Hematopoietic multipotent progenitor cell treated with erythropoietin and hydrocortisone succinate and interleukin-3 and kit ligand, for 4 days (in vitro differentiated cells): ENCODE measurements at places on chromosomes 2 and 18.

DNA sequence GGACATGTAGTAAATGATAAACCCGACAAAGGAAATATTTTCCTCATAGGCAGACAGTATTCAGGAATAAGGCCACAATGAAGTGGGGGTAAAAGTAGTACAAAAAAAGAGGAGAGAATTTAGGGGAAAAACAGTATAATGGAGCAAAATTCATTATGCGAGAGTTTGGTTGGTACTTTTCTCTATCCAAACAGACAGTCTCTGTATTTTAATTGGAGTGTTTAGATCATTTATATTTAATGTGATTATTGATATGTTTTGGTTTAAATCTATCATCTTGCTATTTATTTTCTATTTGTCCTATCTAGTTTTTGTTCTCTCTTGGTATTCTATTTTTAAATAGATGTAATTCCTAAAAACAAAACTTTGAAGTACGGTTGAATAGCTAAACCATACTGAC, 170.3 kb upstream of the SP5 start:
- DNase-seq = no peak

DNA sequence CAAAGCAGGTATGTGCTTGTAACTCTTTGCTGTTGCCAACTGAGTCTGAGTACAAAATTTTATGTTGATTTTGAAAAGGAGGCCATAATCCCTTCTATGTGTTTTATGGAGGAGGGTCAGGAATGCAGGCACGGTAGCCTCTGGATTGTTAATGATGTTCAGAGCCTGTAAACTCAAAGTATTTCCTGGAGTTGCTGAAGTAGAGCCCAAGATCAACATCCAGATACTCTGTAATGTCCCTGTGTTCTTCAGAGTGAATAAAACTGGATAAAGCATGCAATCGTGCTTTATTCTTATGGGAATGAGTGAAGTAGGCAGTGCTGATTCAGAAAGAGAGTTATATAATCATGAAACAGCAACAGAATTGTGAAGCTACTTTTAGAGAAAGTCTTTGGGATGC, 61.8 kb upstream of the CHRNA1 start:
- DNase-seq = no peak

GRCh38 chr2:99984799-99985515, 157.4 kb downstream of the AFF3 start:
- no peak for DNase-seq

GRCh38 chr2:222864296-222864695, 3.5 kb downstream of the ACSL3 start:
- DNase-seq = no peak

- no peak for DNase-seq
Observed at GRCh38 chr2:6993229-6993640, 76.0 kb downstream of the RNF144A start.

- DNase-seq = peak; percentile 77
Observed at GRCh38 chr2:102442967-102443828, 20.2 kb downstream of the IL18RAP start.

DNA sequence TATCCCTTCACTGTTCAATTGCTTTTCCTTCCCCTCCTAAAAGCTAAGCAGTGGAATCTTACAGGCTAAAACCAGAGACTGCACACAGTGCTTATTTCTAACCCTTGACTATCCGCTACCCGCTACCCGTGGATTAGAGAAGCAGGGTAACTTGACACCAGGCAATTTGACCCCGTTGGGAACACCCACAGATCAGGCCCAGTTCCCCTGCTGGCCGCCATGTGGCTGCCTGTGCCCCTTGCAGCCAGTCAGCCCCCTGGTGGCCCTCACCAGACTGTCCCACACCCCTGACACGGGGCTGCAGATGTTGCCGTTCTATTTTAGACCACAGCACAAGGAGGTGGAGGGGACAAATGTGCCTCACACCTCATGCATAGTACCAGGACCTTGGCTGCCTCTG, 74.8 kb downstream of the TXNL1 start:
- DNase-seq = peak; percentile 30

- no peak for DNase-seq
Observed at GRCh38 chr18:60975420-60975819, 357.8 kb upstream of the CDH20 start.

DNA sequence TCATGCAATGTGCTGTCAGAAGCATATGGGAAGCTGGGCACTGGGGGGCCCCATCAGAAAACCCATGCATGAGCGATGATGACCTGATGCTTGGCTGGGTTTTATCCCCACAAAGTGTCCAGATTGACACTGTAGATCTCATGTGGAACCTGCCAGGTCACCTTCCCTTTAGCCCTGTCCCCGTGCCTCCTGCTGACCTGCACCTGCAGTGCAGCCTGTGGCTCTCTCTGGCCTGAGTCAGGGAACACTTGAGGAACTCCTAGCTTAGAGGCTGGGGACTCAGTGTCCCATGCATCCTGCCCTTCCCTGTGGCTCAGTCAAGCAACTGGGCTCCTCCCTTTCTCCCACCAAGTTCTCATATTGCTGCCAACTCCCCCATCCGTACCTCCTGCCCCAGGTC, 57.7 kb downstream of the PDCL3 start:
- DNase-seq = no peak

DNA sequence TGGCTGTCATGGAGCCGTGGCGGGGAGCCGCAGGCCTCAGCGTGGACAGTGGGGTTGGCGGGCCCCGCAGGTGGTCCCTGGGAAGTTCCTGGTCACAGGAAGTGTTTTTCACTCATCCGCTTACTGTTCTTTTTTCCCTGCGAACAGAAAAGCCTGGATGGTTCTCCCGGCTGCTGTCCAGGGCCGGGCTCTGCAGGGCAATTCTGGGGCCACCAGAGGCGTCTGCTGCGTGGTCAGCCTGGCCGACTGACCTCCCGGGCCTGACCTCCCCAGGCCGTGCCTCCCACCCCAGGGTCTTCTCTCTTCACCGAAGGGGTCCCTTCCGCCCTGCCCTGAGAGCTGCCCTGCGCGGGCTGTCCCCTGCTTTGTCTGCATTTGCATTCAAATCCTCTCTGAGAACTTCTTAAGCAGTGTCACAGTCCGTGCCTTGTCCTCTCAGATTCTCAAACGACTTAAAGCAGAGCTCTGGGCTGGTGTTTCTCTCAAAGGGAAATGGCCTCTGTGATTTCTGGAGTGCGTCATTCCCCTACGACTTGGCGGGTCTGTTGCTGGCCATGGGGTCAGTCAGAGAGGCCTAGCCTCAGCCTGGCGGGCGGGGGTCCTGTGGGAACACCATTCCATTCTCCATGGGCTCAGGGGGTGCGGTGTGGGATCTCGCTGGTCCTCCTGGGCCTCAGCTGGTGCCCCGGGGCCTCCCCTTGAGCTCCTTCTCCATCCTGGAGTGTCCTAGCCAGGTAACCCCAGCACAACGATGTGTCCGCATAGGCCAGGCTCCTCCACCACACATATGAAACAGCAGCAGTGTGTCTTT, 38.3 kb downstream of the KLHL29 start:
- no peak for DNase-seq

DNA sequence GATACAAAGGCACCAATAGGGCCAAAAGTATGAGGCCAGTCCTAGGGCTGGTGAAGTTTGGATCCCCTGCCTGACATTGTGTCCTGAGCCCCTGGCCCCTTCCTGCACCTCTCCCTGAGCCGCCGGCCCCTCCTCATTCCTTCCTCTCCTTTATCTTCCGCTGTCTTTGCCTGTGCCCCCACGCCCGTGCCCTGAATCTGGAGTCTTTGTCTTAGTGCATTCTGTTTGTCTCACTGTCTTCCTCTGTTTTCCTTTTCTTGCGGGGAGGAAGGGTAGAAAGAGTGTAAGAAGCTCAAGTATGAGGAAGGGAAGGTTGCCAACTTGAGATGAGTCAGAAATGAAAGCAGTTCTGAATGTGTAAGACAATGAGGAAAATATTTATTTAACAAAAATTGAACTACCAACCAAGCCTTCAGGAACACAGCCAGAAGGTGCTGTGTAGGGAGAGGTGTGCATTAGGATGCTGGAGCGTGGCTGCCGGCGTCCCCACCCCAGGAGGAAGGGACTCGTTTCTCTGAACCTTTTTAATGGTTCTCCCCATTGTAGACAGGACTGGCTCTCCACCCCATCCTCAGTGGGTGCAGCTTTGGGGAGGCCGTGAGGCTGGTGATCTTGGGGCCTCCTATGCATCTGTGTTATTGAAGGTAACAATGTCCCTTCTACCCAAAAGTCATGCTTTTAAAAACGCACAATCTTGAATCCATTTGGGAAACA, 133.1 kb downstream of the NEDD4L start:
- no peak for DNase-seq

DNA sequence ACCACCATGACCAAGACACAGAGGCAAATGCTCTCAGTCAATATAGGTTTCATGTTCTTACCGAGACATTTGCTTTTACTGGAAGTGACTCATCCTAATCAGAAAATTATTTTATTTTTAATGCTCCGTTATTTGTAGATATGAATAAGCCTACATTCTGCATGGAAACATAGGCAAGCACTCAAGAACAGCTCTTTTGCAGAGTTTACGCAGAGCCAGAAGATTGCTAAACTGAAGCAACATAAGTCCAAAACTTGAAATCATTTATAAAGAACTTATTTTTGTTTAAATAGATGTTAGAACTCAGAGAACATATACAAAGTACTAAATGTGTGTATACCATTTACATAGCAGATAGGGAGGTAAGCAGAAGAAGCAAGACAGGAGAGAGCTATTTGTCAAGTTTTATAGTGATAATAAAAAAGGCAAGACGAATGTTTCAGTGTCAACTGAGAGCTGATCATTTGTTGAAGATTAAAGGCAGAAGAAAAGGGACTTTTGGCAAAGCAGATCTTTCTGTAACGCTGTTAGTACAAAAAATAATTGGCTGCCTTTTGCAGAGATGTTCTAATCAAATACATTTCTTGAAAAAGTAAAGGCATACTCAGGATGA, 12.4 kb upstream of the PPP1R1C start:
- DNase-seq = no peak

GRCh38 chr2:53744395-53745065, 23.1 kb upstream of the CHAC2 start:
- no peak for DNase-seq

DNA sequence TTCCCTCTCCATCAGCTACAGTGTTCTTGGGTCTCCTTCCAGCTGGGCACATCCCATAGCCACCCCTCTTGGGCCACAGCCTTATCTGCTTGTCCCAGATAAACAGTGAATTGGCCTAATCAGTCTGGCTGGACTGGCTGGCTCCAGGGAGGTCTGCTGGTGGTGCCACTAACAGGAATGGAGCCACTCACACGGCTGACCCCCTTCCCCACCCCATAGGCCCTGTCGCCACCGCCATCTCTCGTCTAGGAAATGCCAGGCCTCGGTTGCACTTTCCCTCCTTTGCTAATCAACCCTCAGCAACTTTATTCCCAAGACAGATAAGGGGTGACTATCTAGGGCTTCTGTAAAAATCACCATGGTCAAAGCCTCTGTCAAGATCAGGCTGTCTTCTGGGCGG, 23.0 kb upstream of the TNP1 start:
- DNase-seq = peak; percentile 91

GRCh38 chr18:62284637-62285036, 40.5 kb upstream of the TNFRSF11A start:
- DNase-seq = no peak

DNA sequence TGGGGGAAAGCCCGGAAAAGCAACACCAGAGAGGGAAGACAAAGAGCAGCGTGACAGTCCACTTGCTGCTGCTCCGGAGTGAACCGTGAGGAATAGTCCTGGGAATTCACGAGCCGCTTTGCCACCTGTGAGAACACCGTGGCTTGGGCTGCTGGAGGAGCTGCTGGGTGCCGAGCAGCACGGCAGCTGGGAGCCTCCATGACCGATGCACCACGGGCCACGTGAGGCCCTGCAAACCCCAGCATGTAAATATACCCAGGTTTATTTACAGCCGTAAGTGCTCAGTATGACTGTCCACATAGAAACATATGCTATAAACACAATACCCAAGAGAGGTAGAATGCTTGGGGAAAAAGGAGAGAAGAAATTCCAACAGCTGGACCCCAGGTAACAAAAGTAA, 65.1 kb downstream of the SMIM21 start:
- DNase-seq = no peak

DNA sequence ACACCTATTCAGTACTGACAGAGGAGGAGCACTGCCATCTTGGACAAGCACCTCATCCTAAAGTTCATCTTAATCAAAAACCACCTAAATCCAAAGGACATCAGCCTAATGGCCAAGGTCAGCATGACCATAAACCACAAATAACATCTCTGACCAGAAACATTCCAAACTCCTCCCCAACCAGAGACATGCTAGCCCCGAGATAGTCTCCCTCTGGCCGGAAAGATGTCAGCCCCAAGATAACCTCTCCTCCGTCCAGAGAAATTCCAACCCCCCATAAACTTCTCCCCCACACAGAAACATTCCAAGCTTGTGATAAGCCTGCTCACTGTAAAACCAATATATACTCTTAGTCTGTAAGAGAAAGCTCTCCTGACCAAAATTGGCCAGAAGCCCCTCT, 260.6 kb downstream of the CLIP4 start:
- no peak for DNase-seq

DNA sequence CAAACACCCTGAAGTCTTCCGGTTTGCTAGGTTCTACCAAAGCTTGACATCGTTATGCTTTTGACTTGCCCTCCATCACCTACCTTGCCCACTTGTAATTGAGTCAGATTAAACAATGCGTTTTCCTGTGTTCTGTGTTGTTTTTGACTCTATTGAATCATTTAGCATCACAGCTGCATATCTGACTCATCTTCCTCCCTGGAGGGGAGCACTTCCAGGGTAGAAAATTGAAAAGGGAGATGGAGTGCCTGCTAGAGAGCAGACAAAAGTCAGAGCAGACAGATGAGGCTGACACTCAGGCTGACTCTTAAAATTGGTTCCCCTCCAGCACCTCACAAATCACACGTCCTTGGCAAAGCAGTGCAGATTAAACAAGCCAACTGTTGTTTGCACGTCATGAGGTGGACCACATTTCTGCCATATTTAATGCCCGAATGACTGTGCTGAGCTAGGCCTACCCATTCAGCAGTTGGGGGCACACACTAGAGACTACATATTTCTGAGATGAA, 2.2 kb downstream of the MPP4 start:
- DNase-seq = no peak

DNA sequence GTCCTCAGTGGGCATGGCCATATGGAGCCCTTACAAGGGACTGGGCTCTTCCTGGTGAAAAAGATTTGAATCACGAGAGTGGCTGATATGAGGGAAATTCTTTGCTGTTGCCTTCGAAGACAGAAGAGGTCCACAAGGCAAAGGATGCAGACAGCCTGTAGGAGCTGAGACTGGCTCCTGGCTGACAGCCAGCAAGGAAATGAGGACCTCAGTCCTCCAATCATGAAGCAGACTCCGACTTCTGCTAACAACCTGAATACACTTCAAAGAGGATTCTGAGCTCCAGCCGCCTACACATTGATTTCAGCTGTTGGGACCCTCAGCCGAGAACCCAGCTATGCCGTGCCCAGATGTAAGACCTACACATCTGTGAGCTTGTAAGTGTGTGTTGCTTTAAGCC, 3.0 kb upstream of the ST8SIA5 start:
- no peak for DNase-seq

- no peak for DNase-seq
Observed at GRCh38 chr2:1698188-1698945, 45.9 kb downstream of the PXDN start.

DNA sequence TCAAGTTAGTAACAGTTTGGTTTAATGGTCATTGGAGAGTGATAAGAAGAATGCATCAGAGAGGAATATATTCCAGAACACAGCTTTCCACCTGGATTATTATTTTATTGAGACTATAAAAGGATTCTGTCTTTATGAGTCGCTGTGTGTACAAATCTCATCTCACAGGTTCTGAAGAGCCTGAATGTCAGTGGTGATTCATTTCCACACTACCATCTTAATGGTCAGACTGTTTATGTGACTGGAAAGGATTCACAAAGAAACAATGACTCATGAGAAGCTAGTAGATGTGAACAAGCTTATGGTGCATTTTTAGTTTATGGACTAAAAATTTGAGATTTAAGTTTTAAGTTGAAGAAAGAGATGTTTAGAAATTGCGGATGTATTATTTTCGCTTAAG, 685.4 kb upstream of the NRXN1 start:
- DNase-seq = no peak
